ENCODE measurements at places on chromosomes 2 and 18.

DNA sequence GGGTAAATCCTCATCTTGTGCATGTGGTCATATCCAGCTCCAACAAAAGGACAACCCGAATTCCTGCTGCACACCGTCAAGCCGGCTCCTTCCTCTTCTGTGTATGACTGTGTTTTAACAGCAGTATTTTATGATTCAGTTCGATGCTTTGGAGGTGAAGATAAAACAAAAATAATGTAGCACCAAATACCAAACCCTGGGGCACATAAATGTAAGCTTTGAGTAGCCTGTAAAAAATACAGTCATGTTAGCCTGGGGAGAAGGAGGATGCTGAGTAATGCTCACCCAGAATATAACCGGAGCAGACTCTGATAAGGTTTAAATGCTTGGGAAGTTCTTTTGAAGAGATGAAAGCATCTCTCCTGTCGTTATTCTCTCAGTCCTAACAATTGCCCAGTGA, 225.0 kb downstream of the SUCLG1 start:
- DNase-seq = no peak

DNA sequence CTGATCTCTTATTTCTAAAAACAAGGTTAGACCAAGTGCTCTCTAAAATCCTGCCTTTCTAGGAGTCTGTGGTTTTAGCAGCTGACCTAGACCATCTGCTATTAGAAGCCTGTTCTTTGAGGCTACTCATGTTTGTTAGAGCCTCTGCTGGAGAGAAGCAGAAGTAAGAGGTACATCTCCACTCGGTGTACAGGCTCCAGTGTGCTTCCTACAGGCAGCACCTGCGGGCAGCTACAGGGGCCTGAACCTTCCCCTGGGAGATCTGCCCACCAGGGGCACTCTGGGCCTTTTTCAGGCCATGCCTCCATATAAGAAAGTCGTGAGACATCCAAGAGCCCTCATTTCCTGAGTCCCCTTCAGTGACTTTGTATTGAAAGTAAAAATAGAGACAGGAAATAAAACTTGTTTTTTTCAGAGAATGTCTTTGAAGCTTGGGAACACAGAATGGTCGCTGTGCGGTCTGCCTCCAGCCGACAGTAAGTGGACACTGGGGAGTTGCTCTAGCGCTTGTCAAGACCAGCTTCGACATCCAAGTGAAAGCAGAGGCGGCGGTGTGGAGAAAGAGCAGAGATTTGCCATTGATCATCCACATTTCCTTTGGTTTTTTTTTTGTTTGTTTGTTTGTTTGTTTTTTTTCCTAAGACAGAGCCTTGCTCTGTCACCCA, 31.7 kb downstream of the ONECUT2 start:
- no peak for DNase-seq

DNA sequence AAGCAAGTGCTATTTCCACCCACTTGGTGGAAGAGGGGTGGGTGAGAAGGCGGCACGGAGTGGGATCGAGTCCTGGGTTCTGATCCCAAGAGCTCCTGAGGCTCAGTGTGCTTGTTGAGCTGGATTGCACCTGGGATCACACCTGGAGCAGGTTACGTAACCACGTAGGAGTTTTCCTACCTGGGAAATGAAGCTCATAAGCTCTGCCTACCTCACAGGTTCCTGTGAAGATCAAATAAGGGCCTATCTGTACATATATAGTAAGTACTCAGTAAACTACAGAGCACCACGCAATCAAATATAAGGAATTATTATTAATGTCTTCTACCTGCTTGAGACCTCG, 11.0 kb downstream of the NPC1 start:
- no peak for DNase-seq

DNA sequence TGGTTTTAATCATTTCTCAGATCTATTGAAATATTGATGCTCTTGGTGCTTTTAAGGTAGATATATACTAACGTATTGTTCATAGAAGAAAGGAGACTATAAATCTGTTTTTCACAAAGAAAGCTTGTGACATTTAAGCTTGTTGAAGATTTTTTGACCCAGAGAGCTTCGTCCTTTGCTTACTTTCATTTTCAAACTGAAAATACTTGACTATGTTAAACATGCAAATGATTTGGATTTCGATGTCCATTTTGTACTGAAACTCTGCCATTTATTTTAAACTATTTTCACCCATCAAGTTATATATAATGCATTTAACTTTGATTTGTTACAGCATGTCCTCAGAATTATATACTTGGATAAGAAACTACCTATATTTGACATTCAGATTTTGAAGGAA, 85.2 kb downstream of the SLC4A10 start:
- no peak for DNase-seq

GRCh38 chr2:10785260-10785659, 27.3 kb downstream of the PDIA6 start:
- no peak for DNase-seq

- no peak for DNase-seq
Measured at GRCh38 chr2:7034303-7034702, 117.1 kb downstream of the RNF144A start.

DNA sequence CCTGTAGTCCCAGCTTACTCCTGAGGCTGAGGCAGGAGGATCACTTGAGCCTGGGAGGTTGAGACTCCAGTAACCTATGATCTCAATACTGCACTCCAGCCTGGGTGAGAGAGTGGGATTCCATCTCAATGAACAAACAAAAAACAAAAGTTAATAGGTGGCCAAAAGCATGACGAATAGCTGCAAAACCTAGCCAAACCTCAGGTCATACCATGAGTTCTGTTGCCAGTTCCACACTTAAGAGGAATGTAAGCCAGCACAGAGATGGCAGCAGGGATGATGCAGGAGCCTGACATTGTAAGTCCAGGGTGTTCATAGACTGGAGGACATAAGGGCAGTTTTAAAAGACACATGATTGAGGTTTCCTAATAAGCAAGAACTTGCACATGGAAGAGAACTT, 55.3 kb upstream of the RMDN2 start:
- DNase-seq = no peak

DNA sequence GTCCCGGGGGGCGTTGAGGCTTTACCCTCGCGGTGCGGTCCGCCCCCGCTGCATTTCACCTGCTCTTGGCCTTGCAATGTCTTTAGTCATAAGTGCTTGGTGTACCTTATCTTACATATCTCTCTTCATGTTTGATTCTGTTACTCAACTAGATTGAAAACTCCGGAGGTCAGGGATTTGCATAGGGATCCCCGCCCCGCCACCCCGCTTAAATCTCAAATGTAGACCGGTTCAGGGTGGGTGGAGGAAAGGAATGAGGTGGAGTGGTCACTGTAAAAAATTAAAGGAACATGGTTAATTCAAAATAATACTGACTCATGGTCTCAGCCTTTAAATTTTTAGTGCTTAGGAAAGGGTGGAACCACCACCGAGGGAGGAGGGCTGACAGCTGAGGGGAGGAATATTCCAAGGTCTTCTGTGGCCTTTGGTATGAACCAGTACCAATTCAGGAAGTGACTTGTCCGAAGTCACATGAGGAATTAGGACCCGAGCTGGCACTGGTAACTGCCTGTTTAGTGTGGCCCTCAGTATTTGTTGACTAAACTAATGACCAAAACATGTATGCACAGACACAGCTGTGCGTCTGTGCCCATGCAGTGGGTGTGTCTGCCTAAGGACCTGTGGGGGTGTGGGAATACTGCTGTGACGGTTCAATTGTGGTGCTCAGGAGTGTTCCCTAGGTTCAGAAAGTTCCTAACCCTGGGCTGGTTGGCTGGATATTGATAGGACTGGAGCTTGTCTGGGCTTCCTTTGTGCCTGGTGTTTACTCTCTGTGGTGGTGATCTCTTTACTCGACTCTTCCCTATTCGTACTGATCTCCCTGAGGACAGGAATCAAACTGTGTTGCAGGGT, 1.0 kb downstream of the PLEKHB2 start:
- peak; percentile 15 for DNase-seq

DNA sequence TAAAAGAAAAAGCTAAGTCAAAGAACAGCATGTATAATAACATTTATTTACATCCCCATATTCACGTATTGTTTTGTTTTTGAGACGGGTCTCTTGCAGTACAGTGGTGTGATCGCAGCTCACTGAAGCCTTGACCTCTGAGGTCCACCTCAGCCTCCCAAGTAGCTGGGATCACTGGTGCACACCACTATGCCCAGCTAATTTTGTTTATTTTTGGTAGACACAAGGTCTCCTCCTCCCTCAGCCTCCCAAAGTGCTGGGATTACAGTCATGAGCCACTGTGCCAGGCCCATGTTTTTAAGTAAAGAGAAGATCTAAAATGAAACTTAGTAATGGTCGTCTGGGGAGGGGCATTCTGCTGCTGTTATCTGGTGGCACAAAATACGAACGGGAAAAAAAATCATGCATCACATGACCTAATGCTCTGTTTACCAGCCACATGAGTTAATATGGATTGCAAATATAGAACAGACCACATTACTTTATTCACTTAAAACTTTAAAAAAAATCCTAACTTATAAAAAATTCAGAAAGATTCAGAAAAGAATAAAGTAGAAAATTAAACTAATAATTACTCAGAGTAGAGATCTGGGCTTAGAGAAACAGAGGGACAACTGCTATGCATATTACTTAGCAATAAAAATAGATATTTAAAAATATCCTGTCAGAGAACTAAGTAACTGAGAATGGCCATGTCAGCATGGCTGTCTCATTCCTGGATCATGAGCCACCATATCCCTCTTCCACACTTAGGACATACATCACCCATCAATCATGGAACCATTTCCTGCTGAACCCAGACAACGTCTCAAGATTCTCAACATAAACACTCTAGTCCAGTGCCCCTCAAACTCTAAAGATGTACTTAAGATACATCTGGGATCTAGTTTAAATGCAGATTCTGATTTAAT, 7.3 kb downstream of the MMADHC start:
- DNase-seq = no peak

- DNase-seq = no peak
Measured at GRCh38 chr2:66571918-66572317, 137.0 kb downstream of the MEIS1 start.

DNA sequence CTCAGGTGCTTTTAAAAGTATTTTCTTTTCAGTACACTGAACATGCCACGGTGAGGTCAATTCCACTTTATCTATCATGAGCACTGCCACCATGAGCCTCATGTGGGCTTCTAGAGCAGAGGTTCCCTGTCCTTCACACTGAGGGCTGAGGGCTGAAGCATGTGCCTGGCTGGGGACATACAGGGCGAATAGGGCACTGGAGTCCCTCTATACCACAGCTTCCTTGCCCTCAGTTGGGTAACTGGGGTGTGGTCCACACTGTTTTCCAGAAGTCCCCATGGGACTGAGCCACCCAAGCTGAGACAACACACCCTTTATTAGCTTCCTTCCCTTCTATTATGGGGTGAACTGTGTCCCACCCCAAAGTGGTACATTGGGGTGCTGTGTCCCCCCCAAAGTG, 172.2 kb upstream of the ID2 start:
- DNase-seq = no peak
